ENCODE measurements at places on chromosomes 1 and 21. TPM values are rescaled to one million over a fixed set of nuclear protein-coding genes. Genes with fewer than 3 reads are reported as not detected.

Gene SH2D5
- 1.1 TPM for polyA plus RNA-seq

Gene LRRC7
- 0.66 TPM for polyA plus RNA-seq

Gene CORT
- polyA plus RNA-seq, result 0.33 TPM

Gene PTPRC
- 0.66 TPM for polyA plus RNA-seq

Gene CCT3
- 232 TPM for polyA plus RNA-seq

Gene MATN1
- 0.11 TPM for polyA plus RNA-seq

Gene WNT4
- polyA plus RNA-seq, result not detected

Gene SNX7
- polyA plus RNA-seq, result 90.6 TPM

Gene EPS15
- polyA plus RNA-seq, result 26.9 TPM

Gene ZBTB17
- 20.5 TPM for polyA plus RNA-seq

Gene C1orf87
- not detected for polyA plus RNA-seq
